NCI-H1092 treated with DMSO at 0.1 percent for 48 hours (cell line): ENCODE measurements at places on chromosomes 2 and 18.

DNA sequence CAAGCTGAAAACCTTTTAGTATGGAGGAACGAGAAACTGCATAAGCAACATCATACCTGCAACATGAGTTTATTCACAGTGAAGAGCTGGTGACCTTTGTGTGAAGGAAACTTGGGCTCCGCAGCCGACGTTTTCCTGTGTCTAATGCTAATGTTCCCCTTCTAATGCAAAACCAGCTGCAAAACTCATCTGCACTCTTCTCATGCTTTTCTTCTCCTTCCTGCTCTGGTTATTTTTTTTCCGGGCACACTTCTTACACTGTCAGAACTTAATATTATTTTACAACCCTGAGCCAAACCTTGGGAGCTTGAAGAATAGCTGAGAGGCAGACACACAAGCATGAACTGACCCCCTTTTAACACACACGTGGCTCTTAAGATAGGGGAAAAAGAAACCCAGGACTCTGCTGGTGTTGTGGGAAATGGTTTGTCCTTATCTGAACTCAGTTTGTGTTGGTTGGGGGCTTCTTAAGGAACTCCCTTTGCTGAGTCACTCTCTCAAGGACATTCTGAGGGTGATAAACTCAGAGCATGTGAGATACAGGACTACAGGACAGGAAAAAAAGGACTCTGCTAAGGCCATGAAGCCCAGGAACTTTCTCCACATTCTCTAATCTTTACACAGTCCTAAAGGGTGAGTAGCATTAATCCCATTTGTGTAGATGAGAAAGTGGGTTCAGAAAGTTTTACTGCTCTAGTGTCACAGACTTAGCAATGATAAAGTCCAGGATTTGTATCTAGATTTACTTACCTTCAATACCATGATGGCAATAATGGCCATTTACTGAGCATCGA, 439.3 kb upstream of the TRIB2 start:
- DNase-seq, result no peak

DNA sequence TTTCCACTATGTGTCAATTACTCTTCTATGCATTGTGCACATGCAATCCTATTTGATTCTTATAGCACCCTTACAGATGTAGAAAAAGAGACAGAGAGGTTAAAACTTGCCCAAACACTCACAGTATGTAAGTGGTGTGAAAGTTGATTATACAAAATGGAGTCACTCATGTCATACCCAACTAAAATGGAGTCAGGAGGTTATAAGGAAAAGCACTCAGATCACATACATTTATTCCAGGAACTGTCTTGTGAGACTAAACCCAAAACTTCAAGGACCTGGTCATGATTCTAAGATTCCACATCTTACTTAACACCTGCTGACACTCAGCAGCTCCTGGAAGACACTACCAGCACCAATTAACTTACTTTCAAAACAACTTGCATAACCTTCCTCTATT, 802.6 kb downstream of the MBD2 start:
- DNase-seq, result no peak

GRCh38 chr18:8771930-8772329, 66.6 kb downstream of the MTCL1 start:
- DNase-seq, result peak; percentile 11

GRCh38 chr2:10432311-10433181, 15.6 kb downstream of the ODC1 start:
- no peak for DNase-seq

- DNase-seq, result peak; percentile 28
These were observed 128.0 kb upstream of the CD302 start for GRCh38 chr2:159925975-159926374.

- no peak for DNase-seq
These were observed 29.8 kb upstream of the MYO3B start for GRCh38 chr2:170148161-170148560.

GRCh38 chr2:88227446-88227845, 57.3 kb downstream of the THNSL2 start:
- no peak for DNase-seq

GRCh38 chr2:242057379-242058040, 188.0 kb downstream of the RTP5 start:
- DNase-seq, result no peak

DNA sequence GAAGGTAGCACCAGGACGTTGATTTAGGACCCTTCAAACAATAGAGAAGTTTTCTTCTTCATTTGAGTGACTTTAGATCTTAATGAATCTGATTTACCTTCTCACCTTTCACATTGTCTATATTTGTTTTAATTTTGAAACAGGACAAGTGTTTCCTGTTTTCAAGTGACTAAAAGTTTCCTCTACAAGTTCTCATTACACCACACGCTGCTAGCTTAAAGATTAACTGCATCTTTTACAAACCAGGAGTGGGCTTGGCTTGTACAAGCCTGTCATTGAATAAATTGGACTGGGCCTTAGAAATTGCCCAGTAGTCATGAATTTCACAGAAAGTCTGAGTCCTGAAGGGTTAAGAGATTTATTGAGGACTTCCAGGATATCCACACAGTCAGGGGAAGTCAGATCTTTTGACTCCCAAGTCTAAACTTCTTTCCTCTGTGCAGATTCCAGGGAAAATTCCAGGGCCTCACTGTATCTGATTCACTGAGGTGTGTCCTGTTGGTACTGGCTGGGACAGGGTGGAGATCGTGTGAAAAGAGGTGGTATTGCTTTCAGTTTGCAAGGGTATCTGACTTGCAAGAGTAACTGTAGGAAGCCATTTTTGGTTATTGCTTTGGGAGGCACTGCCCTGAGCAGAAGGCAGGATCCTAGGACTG, 3.4 kb downstream of the SGPP2 start:
- no peak for DNase-seq

DNA sequence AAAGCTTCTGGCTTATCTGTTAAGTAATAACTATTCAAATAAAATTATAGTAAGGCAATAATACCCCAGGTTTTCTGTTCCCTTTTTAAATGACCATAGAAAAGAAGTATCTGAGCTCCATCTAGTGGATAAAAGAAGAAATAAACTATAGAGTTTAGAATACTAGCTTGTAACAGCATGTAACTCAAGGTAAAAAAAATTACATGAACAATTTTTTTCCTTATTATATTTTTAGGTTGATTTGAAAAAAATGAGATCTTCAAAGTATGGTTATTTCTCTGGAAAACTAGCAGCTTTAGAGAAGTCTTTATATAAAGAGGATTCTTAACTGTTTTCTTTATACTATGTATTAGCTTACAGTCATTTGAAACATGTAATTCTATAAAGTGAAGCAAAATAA, 58.1 kb downstream of the NCKAP1 start:
- peak; percentile 62 for DNase-seq

- DNase-seq, result no peak
These were observed 92.3 kb upstream of the THUMPD2 start for GRCh38 chr2:39871291-39871761.

DNA sequence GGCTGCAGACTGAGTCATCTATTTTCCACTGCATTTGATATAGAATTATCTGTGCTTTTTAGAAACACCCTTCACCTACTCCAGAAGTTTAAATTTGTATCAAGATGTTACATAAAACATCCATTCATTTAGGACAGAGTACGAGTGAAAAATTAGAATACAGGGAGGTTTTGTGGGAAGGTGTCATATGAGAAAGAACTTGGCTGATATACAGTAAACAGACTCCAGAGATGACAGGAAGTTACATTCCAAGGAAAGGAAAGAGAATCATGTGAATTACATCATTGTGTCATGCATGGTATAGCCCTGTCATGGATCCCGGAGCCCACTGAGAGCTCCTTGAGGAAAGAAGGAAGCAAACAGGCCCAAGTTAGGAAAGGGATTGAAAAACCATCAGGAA, 341.5 kb upstream of the PKDCC start:
- no peak for DNase-seq

DNA sequence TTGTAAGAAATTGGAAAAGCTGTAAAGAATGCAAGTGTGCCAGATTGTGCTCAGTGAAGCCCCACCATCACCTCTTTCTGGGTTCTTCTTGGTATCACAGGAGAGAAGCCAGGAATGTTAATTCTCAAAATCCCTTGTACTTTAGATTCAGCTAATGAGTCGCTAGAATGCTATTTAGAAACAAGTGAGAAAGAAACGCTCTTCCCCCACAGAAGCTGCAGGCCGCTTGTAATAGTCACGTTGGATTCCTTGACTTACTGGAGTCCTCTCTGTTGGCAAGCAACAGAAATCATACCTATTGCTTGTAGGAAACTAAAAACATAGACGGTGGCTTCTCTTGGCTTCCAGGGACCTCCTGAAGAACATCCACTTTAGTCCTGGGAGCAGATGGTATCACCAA, 375.6 kb upstream of the LRATD1 start:
- no peak for DNase-seq

DNA sequence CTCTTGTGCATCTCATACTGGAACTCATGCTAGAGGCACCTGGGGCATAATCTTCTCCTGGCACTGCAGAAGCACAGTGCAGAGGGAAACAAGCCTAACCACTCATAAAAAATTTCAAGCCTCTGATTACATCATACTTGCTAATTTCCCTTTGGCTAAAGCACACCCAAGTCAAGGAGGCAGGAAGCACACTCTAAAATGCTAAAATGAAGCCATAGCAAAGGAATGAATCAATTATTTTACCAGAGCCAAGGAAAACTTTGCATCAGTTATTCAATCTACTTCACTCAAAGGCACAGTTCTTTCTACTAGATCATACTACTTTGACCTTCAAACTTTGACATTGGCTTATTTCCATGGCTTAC, 79.6 kb upstream of the SPOPL start:
- DNase-seq, result no peak
